ENCODE measurements at places on chromosomes 5 and 9.

GRCh38 chr5:99936911-99937310 is 598.3 kb upstream of the FAM174A start:
- DNase-seq = no peak

- no peak for DNase-seq
Measured at GRCh38 chr5:66621736-66622135, 25.5 kb downstream of the MAST4 start.

GRCh38 chr5:67490543-67491321 is 294.1 kb upstream of the CD180 start:
- DNase-seq = no peak

DNA sequence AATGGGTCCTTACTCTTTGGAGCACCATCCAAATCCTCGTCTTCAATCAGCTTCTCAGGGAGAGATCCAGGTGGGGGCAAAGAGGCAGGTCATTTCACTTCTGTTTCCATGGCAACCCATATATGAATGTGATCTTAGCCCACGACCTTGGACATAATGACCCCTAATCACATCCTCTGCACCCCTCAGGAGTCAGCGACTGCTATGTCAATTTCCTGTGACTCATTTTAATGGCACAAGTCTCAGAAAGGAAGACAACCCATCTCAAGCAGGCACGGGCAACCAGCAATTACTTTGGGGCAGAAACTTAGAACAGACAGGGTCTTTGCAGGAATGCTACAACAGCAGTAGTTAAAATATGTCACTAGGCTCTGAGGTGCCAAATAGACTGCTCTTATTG is 591.2 kb downstream of the TLR4 start:
- no peak for DNase-seq

GRCh38 chr9:113636165-113636564 is 172.6 kb downstream of the RGS3 start:
- no peak for DNase-seq

DNA sequence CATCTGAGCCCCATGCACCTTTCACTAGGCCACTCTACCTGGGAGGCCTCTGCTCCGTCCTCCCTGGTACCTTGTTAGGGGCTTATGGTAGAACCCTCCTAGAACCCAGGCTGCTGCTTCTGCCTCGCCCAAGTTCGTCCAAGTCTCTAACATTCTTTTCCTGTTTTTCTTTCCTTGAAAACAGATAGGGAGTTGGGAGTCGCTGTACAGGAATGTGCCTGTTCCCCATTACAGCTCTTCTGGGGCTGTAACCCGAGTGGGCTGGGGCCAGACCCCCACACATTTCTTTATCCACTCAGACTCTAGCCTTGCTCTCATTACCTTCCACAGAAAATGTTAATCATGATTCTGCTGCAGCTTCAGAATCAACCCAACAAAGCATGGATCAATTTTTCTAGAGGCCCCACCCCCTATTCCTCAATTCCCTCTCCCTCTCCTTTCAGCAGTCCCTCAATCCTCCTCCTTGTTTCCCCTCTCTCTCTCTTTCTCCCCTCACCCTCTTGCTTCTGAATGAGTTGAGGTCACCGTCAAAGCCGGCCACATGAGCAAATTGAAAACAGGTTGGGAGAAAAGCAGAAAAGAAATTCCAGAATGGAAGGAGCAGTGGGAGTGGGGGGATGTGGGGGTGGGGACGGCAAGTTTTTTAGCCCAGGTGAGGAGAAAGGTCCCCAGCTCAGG is 193.8 kb upstream of the TRIM32 start:
- DNase-seq = no peak

GRCh38 chr9:73132034-73132776 is 19.5 kb upstream of the ANXA1 start:
- peak; percentile 79 for DNase-seq

- DNase-seq = no peak
Measured at GRCh38 chr9:104725014-104725413, 22.5 kb upstream of the NIPSNAP3A start.

GRCh38 chr5:135567661-135568060 is 11.1 kb downstream of the CXCL14 start:
- DNase-seq = no peak

DNA sequence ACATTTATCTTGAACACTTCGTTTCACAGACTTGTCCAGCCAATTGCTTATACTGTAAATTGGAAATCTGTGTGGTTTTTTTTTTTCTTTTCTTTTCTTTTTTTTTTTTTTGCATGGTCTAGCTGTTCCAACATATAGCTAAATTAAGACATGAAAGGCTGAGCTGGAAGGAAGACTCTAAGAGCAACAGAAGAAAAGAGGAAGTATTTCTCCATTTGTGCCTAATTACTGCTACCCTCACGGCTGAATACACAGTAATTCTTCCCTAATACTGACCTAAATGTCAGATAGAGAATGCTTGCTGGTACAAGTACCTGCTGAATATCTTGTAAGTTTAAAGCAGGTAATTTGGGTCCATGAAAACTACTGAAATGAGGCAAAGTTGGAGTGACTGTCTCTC is 11.0 kb upstream of the HAPLN1 start:
- no peak for DNase-seq

- peak; percentile 60 for DNase-seq
Measured at GRCh38 chr9:112176524-112176923, 1.4 kb upstream of the SUSD1 start.

GRCh38 chr5:13408616-13409015 is 535.9 kb downstream of the DNAH5 start:
- DNase-seq = no peak

DNA sequence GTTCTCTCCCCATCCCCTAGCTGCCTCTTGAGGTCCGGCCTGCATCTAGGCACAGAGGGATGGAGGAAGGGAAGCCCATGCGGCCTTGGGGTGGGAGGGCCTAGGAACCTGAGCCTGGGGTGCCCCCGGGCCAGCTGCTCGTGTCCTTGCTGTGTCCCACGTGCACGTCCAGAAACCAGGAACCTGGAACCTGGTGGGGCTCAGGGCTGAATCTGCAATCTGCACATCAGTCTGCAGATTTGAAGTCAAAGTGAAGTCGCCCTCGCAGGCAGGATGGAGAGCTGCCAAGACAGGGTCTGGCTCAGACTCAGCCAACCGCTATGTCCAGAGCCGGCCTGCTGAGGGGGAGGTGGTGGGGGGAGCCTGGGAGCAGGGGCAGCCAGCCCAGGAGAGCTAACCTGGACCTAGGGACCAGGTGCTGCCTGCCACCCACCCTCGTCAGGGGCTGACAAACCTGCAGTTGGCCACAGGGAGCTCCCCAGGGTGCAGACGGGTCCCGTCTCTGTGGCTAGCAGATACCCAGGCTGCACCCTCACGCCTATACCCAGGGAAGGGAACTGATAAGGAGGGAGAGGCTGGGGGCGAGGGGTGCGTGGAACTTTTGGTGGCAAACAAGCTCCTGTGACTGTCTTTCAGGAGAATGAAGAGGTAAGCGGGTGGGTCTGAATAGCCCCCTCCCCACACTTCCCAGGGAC is 103.5 kb upstream of the SIMC1 start:
- no peak for DNase-seq

- DNase-seq = no peak
Measured at GRCh38 chr5:76305269-76305668, 97.8 kb upstream of the IQGAP2 start.

DNA sequence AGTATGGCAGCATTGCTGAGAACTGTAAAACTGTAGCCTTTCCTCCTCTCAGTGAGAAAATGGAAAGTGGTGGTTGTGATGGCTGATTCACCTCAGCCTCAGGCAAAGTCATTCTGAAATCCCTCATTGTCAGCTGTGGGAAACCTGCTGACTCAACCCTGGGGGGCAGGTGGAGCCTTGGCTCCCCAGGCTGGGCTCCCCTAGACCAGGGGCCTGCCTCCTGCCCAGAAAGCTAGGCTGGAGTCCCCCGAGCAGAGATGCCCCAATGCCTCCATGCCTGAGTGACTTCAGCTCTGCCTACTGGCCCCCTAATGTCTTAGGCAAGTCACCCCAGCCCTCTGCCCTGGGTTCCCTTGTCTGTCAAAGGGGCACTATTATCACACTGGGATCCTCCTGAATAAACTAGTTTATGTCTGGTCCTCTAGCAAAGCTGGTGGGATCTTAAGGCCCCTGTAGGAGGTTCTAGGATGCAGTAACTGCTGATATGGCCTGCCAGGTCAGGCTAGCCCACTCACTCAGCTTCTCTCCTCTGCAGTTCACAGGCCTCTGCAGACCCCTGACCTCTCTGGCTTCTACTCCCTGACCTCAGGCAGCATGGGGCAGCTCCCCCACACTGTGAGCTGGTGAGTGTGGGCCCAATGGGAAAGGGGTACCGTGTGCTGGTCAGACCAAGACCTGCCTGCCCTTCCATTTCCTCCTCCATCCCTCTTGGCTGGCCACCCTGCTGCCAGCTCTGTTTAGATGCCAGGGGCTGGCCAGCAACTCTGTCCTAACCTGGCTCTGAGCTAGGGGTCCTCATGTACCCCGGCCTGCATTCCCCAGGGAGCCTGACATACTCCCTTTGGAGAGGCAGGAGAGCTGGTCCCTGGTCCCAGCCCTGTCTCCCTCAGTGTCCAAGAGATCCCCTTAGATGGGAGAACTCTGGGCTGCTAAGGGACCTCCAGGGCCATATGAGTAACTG is 24.2 kb downstream of the TCF7 start:
- DNase-seq = peak; percentile 45

DNA sequence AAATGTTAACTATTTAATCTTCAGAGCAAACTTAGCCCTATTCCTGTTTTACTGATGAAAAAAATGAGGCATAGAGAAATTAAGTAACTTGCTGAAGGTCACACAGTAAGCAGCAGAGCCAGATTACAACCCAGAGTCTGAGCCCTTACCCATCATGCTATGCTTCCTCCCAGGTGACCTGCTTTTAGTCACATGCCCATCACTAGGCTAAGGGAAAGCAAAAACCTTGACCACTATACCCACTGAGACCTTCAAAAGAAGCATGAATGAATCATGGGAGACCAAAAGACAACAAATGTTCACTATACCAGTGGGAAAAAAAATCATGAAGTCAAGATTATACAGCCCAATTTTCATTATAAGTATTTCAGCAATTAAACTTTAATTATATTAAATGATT is 5.3 kb upstream of the HAUS6 start:
- DNase-seq = no peak

DNA sequence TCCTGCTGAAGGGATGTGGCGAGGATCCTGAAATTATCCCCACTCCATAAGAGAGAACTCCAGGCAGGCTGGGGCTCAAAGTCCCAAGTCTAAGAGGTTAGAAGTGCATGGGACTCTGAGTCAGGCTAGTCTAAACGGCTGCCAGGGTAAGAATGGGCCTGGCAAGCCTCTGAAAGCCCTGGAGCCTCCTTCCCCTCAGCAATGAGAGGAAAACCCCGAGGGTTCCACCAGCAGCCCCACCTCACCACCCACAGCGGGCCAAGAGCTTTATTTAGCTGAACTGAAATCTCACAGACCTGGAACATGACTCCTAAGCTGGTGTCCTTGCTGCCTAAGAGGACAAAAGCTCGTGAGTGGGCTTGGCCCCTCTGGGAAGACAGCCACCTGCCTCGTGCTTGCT is 135.5 kb downstream of the SEC61B start:
- DNase-seq = no peak

DNA sequence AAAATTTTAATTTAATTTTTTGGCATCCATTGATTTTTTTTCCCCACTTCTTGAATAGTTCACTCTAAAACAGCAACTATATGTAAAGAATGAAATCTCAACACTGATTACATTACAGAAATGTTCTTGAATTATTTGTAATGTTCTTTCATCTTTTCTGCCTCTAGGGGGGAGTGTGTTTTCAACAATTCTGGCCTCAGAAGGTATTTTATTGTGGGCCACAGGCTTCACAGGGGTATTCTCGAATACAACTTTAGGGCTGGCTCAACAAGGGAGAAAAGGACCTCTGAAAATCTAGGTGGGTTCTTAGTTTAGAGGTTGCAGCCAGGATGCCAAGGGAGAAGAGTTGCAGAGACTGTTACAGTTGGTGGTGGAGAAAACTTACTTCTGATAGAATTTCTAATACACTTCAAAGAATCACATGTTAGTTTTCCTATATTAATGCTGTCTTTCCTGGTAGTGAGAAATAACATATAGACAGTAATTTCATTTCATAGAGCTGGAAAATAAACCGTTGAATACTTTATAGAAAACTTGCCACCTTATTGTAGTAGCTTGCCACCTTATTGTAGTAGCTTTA is 3.6 kb upstream of the NPR3 start:
- DNase-seq = no peak

GRCh38 chr5:65338606-65339151 is 143.0 kb downstream of the ADAMTS6 start:
- no peak for DNase-seq

GRCh38 chr5:180160215-180160614 is 48.8 kb downstream of the RASGEF1C start:
- no peak for DNase-seq

DNA sequence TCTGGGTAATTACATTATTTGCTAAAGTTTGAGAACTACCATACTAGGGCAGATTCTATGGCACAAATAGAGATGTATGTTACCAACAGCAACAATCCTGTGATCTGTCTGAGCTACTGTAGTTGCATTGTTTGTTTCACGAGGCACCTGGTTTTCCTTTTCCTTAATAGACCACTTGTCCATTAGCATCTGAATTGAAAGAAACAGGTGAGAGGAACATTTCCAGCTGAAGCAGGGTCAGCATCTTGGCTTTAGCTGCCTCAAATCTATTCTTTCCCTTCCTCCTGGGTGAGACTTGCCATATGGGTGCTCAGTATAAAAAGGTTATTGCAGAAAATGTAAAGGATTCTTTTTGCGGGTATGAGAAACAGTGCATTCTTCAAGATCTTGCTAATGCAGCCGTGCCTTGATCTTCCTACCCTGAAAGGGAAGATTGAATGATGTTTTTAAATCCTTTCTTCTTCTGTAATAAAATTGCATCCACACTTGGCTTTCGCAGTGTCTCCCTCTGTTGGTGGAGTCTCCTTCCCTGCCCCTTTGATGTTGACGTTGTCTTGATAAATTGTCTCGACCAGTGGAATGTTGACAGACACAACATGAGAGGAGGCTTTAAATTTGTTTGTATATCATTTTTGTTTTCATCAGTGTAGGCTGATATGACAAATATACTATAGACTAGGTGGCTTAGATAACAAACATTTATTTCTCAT is 118.0 kb upstream of the BRINP1 start:
- DNase-seq = no peak

DNA sequence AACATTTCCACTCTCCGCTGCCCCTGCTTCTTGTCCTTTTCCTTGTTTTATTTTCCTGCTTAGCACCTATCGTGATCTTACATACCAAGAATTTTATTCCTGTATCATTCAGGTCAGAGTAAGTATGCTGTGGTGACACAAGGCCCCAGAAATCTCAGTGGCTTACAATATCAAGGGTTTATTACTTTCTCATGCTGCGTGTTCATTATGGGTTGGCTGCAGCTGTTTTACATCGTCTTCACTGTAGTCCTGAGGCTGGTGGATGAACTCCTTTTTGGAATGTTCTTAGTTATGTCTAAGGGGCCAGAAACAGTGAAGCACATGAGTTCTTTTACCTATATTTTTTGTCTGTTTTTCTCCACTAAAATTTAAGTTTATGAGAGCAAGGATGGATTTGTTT is 51.2 kb downstream of the FCHO2 start:
- no peak for DNase-seq

GRCh38 chr9:92564504-92564903 is 28.7 kb upstream of the ECM2 start:
- DNase-seq = no peak
